ENCODE measurements at places on chromosomes 5 and 9.

GRCh38 chr5:88438006-88438405, 169.4 kb upstream of the TMEM161B start:
- no peak for DNase-seq

DNA sequence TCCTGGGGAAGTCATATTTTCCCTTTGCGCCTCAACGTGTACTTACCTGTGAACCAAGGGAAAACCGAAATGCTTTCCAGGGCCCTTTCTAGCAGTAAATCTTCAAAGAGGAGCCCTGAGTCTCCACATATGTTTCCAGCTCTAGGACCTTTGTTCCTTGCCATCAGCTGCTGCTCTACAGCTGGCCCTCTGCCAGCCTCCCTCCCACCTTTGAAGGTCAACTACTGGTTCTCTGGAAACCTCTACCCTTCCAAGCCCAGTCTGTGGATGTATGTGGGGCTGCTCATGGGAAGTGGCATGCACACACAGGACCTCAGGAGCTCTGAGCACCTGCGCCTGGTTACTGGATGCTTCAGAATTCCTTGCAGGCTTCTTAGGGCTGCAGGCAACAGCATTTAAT, 117.2 kb downstream of the PSD2 start:
- no peak for DNase-seq

GRCh38 chr5:133928587-133929393, 39.6 kb downstream of the C5orf15 start:
- DNase-seq = no peak

DNA sequence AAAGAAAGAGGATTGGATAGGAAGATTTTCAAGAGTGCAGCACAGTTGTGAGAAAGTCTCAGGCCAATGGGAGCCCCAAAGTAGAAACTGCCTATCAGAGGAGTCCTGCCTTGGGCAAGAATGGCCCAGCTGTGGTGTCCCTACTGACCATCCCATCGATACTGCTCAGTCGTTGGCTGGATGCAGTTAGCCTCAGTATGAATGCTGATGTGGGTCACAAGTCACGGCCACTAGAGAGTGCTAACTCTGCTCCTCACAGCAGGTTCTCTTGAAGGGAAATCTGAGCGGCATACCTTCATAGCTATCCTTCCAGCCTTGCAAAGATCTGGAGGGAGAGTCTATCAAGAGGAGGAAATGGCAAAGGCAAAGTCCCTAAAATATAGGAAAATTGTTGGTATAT, 11.6 kb upstream of the CETN3 start:
- no peak for DNase-seq

GRCh38 chr5:89421035-89421434, 538.1 kb upstream of the MEF2C start:
- no peak for DNase-seq

DNA sequence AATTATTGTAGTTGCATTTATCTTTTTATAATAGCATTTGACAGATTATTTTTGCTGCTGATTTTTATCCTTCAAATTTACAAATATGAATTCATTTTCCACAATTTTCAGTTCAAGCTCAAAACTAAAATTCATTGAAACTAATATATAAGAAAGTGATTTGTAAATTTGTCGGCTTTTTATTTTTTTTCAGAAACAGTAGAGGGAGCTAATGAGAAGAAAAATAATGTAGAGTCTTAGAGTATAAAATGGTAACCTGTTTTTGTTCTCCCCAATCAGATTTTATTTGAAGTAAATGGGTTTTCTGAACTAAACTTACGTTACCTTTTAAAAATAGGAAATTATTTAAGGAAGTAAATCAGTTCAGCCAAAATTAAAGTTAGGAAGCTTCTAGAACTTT, 19.2 kb downstream of the PRRC1 start:
- DNase-seq = no peak

GRCh38 chr9:89046832-89047231, 55.6 kb downstream of the S1PR3 start:
- DNase-seq = no peak

DNA sequence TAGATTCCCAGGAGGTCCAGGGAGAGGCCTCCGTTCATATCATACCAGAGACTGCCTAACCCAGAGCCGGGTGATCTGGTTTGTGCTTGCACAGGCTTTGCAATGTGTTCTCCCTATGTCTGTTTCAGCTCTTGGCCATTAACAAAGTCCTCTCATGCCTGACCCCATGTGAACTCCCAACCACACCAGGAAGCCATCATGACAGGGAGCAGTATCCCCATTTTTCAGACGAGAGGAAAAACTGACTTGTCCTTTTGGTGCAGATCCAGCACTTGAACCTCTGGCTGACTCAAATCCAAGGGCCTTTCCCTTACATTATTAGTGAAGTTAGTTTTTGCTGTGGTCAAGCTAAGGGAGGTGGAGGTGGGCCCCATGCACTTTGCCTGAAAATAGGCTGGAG, 58.4 kb downstream of the TEX10 start:
- DNase-seq = no peak

GRCh38 chr5:106171132-106171531, 1499.6 kb downstream of the EFNA5 start:
- DNase-seq = no peak

DNA sequence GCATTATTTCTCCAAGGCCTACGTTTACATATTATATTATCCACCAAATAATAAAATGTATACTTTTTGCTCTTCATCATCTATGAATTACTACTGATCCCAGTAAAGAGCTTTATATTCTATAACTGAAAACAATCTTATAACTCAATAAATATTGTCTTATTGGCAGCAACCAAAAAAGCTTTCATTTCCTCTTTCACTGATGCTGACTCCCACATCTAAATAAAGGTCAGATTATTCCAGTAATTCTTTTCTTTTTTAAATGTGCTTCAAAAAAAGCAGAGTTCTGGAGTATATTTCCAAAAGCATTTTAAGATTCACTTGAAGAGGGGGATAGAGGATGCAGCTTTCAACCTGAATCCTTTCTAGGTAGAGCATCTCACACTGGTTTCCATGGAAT, 75.3 kb upstream of the NR4A3 start:
- no peak for DNase-seq

- DNase-seq = no peak
Observed at GRCh38 chr9:136219276-136219675, 14.3 kb upstream of the LHX3 start.
